ENCODE measurements at places on chromosomes 16 and 17. TPM values are rescaled to one million over a fixed set of nuclear protein-coding genes. Genes with fewer than 3 reads are reported as not detected.

Gene ZNF75A
- 22.0 TPM for total RNA-seq

Gene PRSS27
- total RNA-seq: 1.1 TPM

Gene KRTAP4-9
- not detected for total RNA-seq

Gene CMTM2
- total RNA-seq: not detected

Gene CD300E
- total RNA-seq: 9.2 TPM
